Stimulated activated CD8-positive, alpha-beta memory T cell treated with anti-CD3 and anti-CD28 coated beads, Interleukin-4, amount 100 ng/mL, for 4 hours (primary cell): ENCODE measurements at places on chromosomes 6 and 20.

GRCh38 chr6:10418361-10418861 lies 3.5 kb upstream of the TFAP2A start:
- no peak for DNase-seq

DNA sequence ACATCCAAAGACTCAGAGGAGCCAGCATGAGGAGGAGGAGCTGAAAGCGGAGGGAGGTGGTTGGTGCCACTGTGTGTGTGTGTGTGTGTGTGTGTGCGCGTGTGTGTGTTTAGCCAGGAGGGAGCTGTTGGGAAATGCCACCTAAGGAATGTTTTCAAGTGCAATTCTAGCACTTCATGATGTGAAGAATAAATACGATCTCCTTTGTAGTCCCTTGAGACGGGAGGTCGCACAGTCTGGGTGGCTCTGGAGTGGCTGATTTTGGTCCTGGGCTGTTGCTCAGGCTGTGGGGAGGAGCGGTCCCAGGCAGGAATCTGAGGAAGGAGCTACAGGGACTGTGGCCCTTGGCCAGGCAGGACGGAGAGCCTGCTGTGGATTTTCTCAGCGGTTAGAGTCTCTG lies 93.7 kb downstream of the PPP1R14C start:
- no peak for DNase-seq

DNA sequence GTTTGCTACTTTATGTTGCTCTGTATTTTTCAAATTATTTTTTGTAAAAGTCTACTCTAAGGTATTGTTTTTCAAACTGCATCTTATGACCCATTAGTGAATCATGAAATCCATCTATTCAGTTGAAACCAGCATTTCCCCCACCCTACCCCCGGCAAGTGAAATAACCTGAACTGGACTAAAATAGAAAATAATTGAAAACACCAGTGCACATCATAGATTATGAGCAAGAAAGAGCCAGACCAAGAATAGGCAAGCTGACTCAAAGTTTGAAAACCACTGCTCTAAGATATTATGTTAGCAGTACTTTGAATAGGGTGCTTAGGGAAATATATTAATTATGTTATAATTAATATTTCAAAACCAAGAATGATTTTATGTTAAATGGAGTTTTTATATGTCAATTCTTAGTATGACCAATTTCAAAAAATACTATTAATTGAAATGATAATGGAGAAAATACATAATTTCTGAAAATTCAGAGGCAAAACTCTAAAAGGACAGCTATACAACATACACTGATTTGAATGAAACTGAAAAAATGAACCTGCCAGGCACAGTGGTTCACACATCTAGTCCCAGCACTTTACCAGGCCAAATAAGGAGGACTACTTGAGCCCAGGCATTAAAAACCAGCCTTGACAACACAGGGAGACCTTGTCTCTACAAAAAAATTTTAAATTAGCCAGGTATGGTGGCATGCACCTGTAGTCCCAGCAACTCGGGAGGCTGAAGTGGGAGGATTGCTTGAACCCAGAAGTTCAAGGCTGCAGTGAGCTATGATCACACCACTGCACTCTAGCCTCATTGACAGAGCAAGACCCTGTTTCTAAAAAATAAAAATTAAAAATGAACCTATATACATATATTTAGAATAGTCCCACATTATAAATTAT lies 112.0 kb downstream of the CDK19 start:
- DNase-seq = no peak

- DNase-seq = no peak
Measured at GRCh38 chr6:131779304-131779703, 28.5 kb upstream of the ENPP1 start.

- DNase-seq = no peak
Measured at GRCh38 chr20:45905505-45906079, 6.4 kb downstream of the PLTP start.

DNA sequence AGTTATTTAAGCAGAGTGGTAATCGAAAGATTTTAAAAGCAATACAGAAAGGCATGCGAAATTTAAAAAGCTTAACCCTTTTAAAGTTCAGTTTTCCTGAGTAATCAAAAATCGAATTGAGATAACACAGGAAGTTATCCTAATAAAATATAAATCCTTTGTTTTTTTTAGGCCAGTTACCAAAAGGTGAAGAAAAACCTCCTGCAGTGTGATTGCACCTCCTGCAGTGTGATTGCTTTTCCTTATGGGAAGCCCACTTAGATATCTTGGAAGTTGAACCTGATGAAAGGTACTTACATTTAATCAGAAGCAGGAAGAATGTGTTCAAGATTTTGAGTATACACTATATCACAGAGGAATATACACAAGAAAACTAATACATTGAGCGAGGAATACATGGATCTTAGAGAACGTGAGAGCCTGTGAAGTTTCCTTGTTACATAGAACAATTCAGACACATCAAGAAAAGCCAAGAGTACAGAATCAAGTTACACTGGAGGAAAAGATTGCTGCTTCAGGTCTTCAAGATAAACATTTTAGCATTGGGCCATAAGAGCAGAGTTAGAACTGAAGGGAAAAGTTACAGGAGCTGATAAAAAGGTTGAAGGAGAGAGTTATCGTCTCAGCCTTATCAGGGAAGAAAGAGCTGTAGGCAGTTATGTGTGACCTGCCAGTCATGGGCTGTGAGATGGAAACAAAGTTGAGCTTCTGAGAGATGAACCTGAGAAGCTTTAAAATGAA lies 7.7 kb upstream of the TMEM181 start:
- no peak for DNase-seq
